ENCODE measurements at places on chromosomes 4 and X. TPM values are rescaled to one million over a fixed set of nuclear protein-coding genes. Genes with fewer than 3 reads are reported as not detected.

Gene CXCL10
- not detected for total RNA-seq

Gene NAP1L2
- total RNA-seq, result 6.3 TPM

Gene INTU
- total RNA-seq, result 3.5 TPM

Gene SH3D19
- total RNA-seq, result 59.5 TPM

Gene JCHAIN
- total RNA-seq, result 1.9 TPM

Gene AKAP14
- total RNA-seq, result not detected

Gene KIAA1210
- not detected for total RNA-seq

Gene NAT8L
- total RNA-seq, result under 0.01 TPM

Gene MAP3K15
- not detected for total RNA-seq

Gene ACE2
- not detected for total RNA-seq

Gene TRIM75
- total RNA-seq, result not detected

Gene CRLF2
- not detected for total RNA-seq

Gene PDE6B
- total RNA-seq, result not detected

Gene SUPT20HL2
- not detected for total RNA-seq

Gene NSG1
- total RNA-seq, result 0.35 TPM

Gene TMPRSS11F
- not detected for total RNA-seq

Gene RHOXF2B
- total RNA-seq, result not detected

Gene PAGE2
- total RNA-seq, result not detected

Gene MID1
- total RNA-seq, result 7.2 TPM

Gene SETD7
- total RNA-seq, result 41.6 TPM

Gene MAOB
- 0.89 TPM for total RNA-seq

Gene CCDC160
- not detected for total RNA-seq

Gene SORCS2
- not detected for total RNA-seq

Gene UGT2B17
- not detected for total RNA-seq

Gene PPEF1
- total RNA-seq, result not detected

Gene HDX
- total RNA-seq, result 8.5 TPM

Gene PDE5A
- 45.8 TPM for total RNA-seq

Gene TRPC5OS
- total RNA-seq, result not detected

Gene SRPX2
- total RNA-seq, result 61.3 TPM

Gene GABRG1
- total RNA-seq, result not detected

Gene TMPRSS11A
- total RNA-seq, result not detected

Gene TCEAL7
- 43.2 TPM for total RNA-seq

Gene MAGEB2
- total RNA-seq, result not detected

Gene TSPAN7
- total RNA-seq, result not detected

Gene BTC
- total RNA-seq, result not detected
